ENCODE measurements at places on chromosomes 12 and 14. TPM values are rescaled to one million over a fixed set of nuclear protein-coding genes. Genes with fewer than 3 reads are reported as not detected.

DNA sequence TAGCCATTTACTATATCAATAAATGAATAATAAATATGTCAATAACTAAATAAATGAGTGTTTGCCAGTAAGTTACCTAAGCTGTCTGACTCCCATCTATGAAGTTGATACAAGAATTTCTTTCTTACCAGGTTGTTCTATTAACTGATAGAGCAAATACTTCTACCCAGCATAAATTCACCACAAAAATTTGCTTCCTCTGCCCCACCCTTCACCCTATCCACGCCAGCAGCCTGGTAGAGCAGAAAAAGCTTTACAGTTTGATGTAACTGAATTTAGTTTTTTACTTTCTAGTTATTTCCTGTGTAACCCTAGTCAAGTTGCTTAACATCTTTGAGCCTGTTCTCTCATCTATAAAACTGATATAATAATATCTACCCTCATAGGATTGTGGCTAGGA is 94.9 kb upstream of the SLC16A7 start:
- peak; percentile 21 for DNase-seq

- no peak for DNase-seq
Observed at GRCh38 chr14:63904724-63905123, 51.9 kb downstream of the SYNE2 start.

The ADAMTS20 gene
- total RNA-seq: not detected

- no peak for DNase-seq
Observed at GRCh38 chr12:12585115-12585863, 22.6 kb upstream of the DUSP16 start.

The REM2 gene
- 0.76 TPM for total RNA-seq

GRCh38 chr14:102825307-102826095 is 48.3 kb downstream of the TRAF3 start:
- DNase-seq: no peak

GRCh38 chr12:23950210-23950774 is 822 bp upstream of the SOX5 start:
- DNase-seq: no peak

DNA sequence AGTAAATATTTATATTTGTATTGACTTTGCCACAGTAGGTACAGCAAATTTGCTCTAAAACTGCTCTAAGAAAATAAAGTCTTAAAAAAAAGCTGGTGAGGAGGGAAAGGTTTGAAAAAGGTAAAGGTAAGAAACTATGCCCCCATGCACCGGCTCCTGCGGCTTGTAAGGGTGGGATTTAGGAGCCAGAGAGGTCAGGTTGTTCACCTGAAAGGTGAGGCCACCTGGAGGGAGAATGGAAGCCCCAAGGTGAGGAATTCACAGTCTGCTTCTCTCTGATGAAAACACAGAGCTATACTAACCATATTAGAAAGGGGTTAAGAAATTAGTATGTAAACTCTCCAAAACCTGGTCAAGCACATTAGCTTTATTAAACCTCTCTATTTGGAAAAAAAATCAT is 31.8 kb downstream of the CPM start:
- DNase-seq: no peak

DNA sequence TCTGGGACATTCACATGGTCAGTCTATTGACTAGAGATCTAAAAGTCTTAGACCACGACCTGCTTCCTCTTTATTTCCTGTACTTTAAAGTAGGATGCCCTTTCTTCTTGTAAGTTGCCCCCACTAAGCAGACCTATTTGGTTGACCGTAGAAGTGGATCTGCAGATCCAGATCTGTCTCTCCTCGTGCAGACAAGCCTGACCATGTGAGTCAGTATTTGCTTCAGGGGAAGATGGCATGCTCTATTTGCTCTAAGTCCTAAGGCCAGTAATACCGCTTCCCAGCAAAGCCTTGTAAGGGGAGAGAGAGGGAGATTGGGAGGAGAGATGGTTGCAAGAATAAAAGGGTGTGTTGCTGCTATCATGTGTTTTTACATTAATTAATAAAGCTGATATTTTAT is 46.8 kb downstream of the KCNC2 start:
- DNase-seq: no peak

DNA sequence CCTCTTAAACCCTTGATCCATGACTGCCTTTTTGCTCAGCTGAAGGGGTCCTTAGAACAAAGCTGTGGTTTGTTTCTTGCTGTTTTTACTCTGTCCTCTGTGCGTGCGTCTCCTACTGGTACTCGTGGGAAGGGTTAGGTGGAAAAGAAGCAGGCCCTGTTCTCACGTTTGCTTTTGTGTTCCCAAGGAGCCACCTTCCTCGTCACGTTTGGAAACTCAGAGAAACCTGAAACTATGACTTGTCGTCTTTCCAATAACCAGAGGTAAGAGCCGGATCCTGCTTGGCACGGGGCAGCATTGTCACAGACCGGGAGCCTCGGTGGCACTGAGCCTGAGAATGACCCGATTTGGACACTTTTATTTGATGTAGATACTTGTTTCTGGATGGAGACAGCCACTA is 13.1 kb downstream of the ZFYVE21 start:
- DNase-seq: no peak

The EMP1 gene
- total RNA-seq: 11.2 TPM

DNA sequence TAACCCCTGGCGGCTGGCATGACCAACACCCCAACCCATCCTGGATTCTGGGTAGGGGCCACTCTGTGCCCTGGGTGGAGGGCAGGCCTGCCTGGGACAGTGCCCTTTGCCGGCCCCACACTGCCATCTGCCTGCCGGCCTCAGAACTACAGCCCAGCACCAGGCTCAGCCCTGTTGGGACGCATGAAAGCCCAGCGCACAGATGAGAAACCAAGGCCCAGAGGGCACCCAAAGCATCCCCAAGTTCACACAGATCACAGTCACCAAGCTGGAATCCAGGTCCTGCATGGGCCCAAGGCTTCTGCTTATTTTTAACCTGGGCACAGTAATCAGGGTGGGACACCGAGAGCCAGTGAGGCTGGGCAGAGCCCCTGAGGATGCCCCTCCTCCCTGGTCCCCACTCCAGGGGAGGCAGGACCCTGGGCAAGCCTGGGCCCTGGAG is 26.2 kb downstream of the RFLNA start:
- peak; percentile 39 for DNase-seq

The NOVA1 gene
- not detected for total RNA-seq
